ENCODE measurements at places on chromosomes 12 and 14. TPM values are rescaled to one million over a fixed set of nuclear protein-coding genes. Genes with fewer than 3 reads are reported as not detected.
A peak's percentile ranks its signal among the peaks of the same experiment; 100 is the strongest.

Gene SLC8A3
- total RNA-seq: 0.89 TPM

Gene AQP2
- total RNA-seq: not detected

Gene ARHGDIB
- 71.2 TPM for total RNA-seq

Gene ATL1
- 1.9 TPM for total RNA-seq

Gene SRRM4
- total RNA-seq: 0.18 TPM

Gene RERG
- total RNA-seq: not detected

Gene ERP27
- not detected for total RNA-seq

Gene TTC6
- 21.2 TPM for total RNA-seq

Gene SMCO2
- total RNA-seq: not detected

Gene DLGAP5
- total RNA-seq: 1.2 TPM

Gene TMEM260
- 14.3 TPM for total RNA-seq

Gene AICDA
- not detected for total RNA-seq

Gene CCDC197
- not detected for total RNA-seq

DNA sequence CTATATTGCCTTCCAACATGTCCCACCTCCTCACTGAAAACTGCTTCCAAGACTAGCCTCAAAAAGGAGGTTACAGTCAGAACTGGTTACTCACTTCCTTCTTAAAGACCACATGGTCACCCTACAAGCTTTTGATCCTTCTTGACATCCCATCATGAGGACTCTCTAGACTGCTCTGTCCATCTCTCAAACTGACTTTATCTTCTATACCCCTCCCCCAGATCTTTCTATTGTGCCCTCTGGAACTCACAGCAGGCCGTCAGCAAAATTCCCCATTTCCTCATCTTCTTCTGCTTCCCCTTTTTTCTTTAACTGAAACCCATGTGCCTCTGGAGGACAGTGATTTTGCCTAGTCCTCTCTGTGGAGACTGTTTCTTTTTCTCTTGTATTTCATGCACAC, 18.1 kb upstream of the IGF1 start:
- peak; percentile 15 for DNase-seq

- no peak for DNase-seq
Observed at GRCh38 chr12:126040307-126040706, 975.1 kb downstream of the AACS start.

DNA sequence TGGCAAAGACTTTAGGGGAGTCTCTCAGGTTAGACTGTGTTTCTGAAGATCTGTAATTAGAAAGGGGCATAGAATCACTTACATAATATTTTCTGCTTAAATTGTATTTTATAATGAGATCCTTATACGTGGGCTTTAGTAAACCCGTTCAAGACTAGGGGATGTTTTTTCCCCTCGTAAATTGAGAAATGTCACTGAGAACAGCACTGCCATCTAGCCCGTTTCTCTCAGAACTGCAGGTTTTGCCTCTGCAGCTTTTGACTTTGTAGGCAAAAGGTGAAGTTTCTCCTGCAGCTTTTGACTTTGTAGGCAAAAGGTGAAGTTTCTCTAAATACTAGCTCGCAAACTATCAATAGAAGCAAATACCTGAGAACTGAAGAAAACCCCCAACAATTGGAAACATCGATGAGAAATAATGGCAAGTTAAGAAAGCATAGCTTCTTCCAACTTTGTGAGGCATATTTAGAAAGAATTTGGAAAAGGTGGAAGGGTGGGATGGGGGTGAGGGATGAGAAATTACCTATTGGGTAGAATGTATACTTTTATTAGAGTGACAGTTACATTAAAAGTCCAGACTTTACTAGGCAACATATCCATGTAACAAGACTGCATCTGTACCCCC, 9.9 kb upstream of the ASPG start:
- DNase-seq: no peak

GRCh38 chr12:31655208-31655607, 4.3 kb upstream of the ETFBKMT start:
- DNase-seq: no peak

GRCh38 chr14:105294142-105294597, 6.6 kb downstream of the BRF1 start:
- DNase-seq: peak; percentile 87

- DNase-seq: no peak
Observed at GRCh38 chr12:71684081-71684480, 1.8 kb upstream of the TMEM19 start.

DNA sequence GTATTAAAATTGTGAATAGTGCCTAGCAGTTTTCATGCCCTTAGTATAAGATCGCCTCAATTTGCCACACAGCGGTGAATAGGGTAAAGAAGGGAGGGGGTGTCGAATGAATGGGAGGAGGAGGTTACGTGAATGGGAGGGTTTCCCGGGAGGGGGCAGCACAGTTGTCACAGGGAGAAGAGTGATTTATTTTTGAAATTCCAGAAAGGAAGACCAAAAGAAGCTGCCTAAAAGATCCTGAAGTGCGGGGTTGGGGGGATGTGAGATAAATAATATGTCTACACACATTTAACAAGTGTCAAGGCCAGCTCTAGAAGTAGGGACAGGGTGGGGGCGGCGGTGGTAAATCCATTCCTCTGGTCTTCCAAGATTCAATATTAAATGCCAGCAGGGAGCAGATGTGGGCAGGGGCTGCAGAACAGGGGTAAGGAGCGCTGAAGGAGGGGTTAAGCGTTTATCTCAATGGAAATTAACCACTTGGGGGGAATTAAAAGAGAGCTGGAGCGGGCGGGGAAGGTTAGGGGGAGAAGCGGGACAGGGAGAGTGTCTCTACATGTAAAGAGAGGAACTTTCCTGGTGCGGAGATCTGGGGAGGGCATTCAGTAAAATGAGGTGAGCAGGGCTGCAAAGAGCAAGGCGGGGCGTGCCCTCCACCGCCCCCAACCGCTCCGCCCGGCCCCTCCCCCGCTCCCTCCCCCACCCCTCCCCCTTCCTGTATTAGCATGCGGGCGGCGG, 867 bp downstream of the C12orf42 start:
- DNase-seq: no peak

GRCh38 chr14:58280954-58281787, 17.2 kb upstream of the ARID4A start:
- no peak for DNase-seq

DNA sequence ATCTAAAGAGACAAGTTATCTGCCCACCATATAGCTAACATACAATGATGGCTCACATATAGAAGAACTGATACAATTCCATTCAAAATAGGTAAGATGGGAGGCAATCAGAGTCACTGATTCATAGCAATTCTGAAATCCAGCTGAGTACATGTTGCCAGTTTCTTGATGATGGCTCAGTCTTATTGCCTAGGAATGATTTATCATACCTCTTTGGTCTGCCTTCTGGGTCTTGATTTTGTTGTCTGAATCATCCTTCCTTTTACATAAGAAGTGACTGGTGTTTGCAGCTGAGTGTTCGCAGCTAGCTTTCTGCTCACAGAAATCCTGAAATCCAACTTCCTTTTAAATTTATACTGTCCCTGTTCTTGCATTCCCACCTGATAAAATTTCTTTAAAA, 463.2 kb upstream of the MGAT4C start:
- no peak for DNase-seq

GRCh38 chr12:110501752-110502738, at the start of the genes RAD9B and VPS29:
Gene RAD9B, plus strand, starts transcription at chr12:110502331. Its CDS starts 7 bp downstream, at chr12:110502338.
Gene VPS29, minus strand, starts transcription at chr12:110502111. Its CDS starts 60 bp downstream, at chr12:110502051.
- peak; percentile 98 for DNase-seq

DNA sequence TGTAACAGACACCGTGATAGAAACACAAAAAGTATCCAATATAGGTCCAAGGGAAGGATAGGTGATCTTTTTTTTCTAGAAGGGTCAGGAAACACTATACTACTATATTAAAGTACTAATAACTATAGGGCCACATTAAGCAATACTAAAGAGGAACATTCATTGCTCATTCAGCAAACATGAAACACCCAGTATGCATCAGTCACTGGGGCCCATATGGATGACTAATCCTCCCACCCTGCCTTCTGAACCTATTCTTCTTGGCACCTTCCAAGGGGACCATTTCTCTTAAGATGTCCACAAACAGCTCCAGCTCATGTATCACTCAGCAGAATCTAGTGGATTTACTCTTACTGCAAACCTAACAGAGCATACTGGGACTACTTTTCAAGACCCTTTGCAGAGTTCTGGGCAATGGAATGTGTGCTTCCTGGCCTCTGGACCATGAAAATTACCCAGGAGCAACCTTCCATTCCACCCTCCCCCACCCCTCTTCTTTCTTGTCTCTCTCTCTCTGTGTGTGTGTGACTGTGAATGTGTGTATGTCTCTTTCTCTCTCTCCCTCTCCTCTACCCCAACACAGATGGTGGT, 187.9 kb downstream of the EPS8 start:
- no peak for DNase-seq

DNA sequence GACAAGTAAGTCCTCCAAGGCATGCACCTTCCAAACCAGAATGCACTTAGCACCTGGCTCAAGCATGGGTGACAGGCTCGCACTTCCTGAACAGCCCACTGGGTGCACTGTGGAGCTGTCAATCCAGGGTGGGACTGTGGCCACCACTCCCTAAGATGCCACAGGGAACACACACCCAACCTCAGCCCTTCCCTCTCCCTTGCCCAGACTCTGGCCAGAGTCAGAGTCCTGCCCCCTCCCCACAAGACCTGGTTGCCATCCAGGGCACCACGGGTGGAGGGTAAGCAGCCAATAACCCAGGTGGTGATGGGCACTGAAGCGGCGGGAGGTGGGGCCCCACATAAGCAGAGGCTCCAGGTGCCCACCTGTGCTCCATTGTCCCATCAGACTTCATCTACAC, 160.6 kb downstream of the MYRFL start:
- no peak for DNase-seq

DNA sequence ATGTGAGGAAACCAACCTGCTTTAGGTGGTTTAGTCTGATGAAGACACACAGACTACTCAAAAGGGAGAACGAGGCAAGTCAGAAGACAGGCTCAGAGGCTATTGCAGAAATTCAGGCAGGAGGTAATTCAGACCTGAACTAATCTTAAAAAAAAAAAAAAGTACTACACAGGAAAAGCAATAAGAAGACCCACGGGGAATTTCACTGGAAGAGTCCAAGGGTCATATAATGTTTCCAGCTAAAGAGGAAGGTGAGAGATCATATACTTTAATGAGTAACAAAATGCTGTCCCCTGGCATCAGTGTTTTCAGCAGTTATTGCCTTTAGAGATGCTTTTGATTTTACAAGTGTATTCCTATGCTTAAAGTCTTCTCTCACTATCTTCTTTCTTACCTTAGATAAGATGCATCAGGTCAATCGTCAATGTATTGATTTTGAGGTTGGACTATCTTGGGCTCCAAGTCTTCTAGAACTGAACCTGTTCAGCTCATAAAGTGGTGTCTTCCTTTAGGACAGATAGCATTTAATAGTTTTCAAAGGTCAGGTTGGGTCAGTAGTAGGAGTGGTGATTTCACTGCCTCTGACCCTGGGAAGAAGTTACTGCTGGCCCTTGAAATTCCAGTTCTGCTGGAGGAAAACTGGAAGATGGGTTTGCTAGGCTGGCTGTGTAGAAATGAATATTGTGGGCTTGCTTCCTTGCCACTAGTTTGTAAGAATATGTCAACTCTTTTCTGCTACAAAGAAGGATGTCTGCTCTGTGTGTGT, 60.0 kb downstream of the FAR2 start:
- peak; percentile 15 for DNase-seq

- DNase-seq: no peak
Observed at GRCh38 chr12:3685830-3686229, 67.1 kb downstream of the CRACR2A start.

DNA sequence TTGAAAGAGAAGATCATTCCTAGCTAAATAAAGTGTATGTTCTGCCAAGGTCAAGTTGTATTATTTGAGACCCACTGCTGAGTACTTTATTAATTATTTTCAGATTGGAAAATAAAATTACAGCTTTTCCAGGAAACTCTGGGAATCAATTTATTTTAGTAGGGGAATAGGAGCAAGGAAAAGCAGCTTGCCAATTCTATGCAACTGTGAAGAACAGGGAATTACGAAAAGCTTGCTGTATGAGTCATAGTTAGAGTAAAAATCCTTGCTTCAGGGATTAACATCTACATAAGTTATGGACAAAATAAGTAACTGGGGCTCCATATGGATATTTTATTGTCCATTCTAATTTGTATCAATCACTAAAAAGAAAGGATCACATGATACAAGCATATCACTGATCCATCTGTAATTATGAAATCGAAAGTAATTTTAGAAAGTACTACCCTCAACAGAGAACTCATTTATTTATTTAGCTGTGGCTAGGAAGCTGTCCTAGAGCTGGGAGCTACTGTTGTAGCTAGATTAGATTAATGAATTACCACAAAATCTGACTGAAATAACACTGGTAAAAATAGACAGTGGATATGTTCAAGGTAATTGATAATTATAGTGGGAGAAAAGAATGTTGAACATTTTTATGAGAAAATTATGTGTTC, 303.5 kb upstream of the NPAS3 start:
- DNase-seq: peak; percentile 50

- DNase-seq: no peak
Observed at GRCh38 chr12:50699940-50700339, 64.0 kb upstream of the ATF1 start.
